ENCODE measurements at places on chromosomes 2 and 18. TPM values are rescaled to one million over a fixed set of nuclear protein-coding genes. Genes with fewer than 3 reads are reported as not detected.

SRD5A2 gene
- 0.07 TPM for polyA plus RNA-seq

TEKT4 gene
- polyA plus RNA-seq, result 0.11 TPM

DNAH6 gene
- 0.57 TPM for polyA plus RNA-seq

SNORC gene
- polyA plus RNA-seq, result 5.0 TPM

NAT8 gene
- not detected for polyA plus RNA-seq

FBXO15 gene
- 9.5 TPM for polyA plus RNA-seq

CD302 gene
- polyA plus RNA-seq, result 13.7 TPM

PLA2R1 gene
- 2.7 TPM for polyA plus RNA-seq

LRATD1 gene
- polyA plus RNA-seq, result 9.4 TPM

EN1 gene
- polyA plus RNA-seq, result 0.46 TPM

NOL4 gene
- polyA plus RNA-seq, result 0.11 TPM
